ENCODE measurements at places on chromosomes 12 and 14.

DNA sequence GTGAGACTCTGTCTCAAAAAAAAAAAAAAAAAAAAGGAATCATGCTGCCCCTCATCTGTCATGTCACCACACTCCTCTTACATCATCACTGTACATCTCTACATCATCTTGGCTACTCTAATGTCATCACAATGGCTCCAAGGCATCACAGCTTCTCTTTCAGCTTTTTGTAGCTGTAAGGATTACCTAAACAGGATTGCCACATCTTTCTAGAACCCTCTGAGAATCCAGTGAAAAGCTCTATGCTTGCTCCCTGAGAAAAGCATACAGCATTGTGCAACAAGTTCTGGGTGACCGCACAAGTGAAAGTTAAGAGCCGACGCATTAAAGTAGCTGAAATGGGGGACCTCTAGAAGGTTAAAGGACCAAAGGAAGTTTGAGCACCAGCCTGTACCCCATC, 272.5 kb downstream of the C12orf50 start:
- no peak for DNase-seq

DNA sequence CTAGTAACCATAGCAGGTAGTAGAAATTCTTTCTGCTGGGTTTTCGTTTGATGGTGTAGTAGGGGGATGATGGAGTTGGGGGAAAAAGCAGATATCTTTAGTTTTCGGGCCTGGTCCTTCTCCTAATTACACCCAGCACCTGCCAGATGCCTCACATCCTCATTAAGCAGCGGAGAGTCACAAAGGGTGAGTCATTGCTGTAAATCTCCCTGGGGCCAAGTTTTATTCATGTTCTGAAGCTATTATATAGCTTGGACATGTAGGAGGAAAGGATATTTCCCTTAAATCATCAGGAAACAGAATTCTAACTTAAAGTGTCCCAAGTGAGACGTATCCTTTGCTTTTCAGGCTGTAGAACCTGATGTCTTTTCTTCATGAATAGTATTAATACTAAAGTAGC, 4.9 kb upstream of the NECAP1 start:
- DNase-seq = no peak

- no peak for DNase-seq
Measured at GRCh38 chr14:81211844-81212243, 8.9 kb downstream of the GTF2A1 start.

- no peak for DNase-seq
Measured at GRCh38 chr12:122659579-122659978, 43.6 kb downstream of the HCAR2 start.

DNA sequence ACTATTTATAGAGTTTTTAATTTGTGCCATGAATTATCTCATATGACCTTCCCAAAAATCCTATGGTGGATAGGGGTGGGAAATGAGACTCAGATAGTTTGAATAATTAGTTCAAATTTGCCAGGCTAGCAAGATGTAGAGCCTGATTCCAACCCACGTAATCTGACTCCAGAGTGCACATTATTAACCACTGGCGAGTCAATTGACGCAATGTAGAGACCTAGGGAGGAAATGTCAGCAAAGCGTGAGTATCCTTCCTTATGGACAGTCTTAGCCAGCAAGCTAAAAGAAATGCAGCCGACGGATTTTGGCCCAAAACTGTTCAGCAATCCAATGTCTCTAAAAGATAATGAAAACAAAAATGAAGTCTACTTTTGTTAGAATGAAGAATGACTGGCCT, 193.3 kb upstream of the KRR1 start:
- no peak for DNase-seq

DNA sequence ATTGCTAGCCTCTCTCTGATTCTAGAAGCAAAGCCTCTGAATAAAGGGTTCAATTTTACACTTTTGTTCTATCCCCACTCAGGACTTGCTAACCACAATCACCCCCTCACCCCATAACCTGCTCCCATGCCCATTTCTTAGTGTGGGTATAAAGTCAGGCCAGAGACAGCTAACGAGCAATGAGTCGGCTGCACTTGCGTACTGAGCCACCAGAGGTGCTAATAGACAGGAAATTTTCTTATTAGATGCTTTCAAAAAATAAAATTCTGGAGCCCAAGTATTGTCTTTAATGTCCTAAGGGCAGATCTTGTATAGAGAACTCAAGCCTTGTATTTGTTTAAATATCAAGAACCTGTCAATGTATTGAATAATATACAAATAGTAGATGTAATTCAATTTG, 256.9 kb downstream of the SYT1 start:
- DNase-seq = no peak

DNA sequence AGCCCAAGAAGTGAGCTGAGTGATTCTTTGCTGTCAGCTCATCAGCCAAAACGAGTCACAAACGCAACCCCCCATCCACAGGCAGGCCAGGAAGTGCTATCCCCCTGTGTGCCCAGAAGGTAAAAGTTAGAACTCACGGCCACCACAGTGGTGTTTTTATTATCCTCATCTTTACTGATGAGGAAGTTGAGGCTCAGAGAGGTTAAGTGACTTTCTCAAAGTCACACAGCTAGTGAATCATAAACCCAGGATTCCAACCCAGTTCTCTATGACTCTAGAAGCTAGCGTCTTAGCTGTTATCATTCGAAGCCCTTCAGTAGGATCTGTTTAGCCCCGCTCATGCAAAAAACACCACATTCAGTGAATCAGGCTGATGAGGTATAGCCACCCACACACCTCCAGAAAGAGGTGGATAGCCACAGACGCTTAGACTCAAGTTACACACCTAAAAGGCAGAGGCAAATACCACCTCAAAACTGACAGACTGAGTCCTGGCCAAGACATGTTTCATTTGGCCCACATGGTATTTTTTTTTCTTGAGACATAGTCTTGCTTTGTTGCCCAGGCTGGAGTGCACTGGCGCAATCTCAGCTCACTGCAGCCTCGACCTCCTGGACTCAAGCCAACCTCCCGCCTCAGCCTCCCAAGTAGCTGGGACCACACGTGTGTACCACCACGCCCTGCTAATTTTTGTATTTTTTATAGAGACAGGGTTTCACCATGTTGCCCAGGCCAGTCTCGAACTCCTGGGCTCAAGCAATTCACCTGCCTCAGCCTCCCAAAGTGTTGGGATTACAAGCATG, 100.7 kb downstream of the SCARB1 start:
- no peak for DNase-seq

GRCh38 chr12:51351913-51352532, 5.5 kb upstream of the CELA1 start:
- peak; percentile 64 for DNase-seq

DNA sequence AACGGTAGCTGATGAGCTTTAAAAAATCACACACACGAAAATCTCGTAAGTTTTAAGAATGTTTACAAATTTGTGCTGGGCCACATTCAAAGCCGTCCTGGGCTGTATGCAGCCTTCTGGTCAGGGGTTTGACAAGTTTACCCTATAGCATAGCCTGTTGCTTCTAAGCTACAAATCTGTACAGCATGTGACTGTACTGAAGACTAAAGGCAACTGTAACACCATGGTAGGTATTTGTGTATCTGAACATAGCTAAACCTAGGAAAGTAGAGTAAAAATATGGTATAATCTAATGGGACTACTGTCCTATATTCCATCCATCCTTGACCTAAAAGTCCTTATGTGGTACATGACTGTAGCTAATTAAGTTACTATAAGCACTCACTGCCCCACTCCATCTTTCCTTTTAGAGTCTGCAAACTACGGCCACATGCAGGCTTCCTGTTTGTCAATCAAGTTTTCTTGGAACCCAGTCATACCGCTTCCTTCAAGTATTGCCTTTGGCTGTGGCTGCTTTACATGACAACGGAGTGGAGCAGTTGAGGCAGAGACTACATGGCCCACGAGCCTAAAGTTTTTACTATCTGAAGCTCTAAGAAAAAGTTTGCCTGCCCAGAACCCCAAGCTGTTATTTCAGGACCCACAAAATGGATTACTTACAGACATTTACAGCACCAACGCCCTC, 18.5 kb downstream of the KRT7 start:
- DNase-seq = no peak

- no peak for DNase-seq
Measured at GRCh38 chr14:94043756-94044475, 17.8 kb downstream of the OTUB2 start.

GRCh38 chr12:47270782-47271664, 191.3 kb upstream of the AMIGO2 start:
- DNase-seq = no peak

- peak; percentile 1 for DNase-seq
Measured at GRCh38 chr14:62957562-62957961, 87.7 kb downstream of the KCNH5 start.

GRCh38 chr14:71414631-71415403, 507.6 kb downstream of the PCNX1 start:
- no peak for DNase-seq

GRCh38 chr12:113373969-113374368, 15.6 kb downstream of the PLBD2 start:
- DNase-seq = no peak

DNA sequence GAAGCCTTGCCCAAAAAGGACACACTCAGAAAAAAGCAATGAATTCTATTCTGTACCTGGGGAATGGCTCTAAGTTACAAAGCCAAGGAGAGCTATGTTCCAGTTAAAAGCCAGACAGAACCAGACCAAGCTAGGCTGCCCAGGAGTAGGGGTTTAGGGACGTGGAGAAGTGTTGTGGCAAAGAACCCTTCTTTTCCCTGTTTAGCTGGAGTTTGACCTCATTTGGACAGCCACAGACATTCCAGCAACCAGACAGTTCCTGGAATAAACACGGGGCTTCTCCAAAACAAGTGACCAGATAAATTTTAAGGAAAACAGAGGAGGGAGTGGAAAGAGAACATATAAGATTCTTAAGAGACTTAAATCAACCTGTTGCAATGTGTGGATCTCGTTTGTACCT, 62.3 kb downstream of the GCH1 start:
- no peak for DNase-seq

- DNase-seq = no peak
Measured at GRCh38 chr12:38350342-38351174, 34.0 kb downstream of the ALG10B start.

DNA sequence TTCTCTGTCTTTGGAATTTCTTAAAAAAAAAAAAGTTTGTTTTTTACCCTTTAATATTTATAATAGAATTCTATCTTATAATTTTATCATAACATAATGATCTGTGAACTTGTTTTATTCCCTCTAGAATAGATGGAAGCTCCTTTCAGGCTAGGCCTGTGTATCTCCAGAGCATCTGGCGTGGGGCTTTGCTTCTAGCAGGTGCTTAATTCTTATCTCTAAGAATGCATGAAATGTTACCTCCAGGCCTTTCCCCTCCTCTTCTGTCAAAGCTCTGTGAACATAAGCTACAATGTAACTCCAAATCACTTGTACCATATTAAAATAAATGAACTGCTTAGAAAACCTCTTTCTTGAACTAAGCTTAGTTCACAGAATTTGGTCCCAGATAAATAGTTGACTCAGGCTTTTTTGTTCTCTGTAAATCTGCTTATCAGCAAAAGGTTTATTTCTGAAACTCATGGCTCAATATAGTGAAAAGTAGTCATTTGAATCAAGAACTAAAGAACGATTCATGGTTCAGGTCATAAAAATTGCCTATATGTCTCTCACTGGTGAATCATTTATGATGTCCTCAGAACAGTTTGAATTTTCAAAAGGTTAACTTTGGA, 407.1 kb downstream of the TRHDE start:
- DNase-seq = no peak

DNA sequence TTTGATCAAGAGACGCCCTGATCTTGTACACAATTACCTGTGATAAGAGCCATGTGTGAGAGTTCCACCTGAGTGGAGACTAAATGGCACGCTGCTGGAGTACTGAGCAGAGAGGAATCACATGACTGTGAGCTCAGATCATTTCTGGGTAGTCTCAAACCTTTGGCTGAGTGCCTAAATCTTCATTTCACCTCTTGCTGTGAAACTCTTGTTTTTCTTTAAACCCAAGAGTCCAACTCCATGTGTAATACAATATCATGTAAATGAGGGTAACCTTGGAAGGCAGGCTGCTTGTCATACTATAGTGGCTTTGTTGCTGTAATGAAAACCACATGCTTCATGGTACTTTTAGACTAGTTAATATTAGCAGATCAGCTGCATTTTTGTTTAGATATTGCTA, 156.9 kb downstream of the CAND1 start:
- no peak for DNase-seq

GRCh38 chr14:65949711-65950516, 536.3 kb upstream of the CCDC196 start:
- DNase-seq = peak; percentile 9

GRCh38 chr14:106694638-106695393, 1168.4 kb downstream of the TMEM121 start:
- no peak for DNase-seq

DNA sequence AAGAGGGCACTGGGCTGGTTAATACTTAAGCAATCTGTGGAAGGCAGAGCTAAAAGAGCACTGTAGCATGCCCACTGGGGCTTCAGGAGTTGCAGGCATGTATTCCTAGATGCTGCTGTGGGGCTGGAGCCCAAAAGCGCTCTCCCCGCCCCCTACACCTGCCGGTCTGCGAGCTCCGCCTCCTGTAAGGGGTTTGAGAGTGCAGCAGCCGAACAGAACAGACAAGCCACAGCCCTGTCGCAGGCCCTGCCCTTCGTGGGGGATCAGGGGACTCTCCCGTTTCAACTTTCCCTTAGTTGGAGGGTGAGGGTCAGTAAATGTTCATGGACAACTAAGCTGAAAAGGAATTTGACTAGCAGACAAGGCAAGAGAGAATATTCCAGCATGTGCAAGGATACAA, 17.6 kb downstream of the SLC38A6 start:
- DNase-seq = no peak

- DNase-seq = no peak
Measured at GRCh38 chr14:93980456-93981201, 4.3 kb upstream of the ASB2 start.

GRCh38 chr12:19428246-19428645, 11.0 kb upstream of the AEBP2 start:
- no peak for DNase-seq

GRCh38 chr12:94240171-94240570, 91.8 kb downstream of the PLXNC1 start:
- DNase-seq = no peak

DNA sequence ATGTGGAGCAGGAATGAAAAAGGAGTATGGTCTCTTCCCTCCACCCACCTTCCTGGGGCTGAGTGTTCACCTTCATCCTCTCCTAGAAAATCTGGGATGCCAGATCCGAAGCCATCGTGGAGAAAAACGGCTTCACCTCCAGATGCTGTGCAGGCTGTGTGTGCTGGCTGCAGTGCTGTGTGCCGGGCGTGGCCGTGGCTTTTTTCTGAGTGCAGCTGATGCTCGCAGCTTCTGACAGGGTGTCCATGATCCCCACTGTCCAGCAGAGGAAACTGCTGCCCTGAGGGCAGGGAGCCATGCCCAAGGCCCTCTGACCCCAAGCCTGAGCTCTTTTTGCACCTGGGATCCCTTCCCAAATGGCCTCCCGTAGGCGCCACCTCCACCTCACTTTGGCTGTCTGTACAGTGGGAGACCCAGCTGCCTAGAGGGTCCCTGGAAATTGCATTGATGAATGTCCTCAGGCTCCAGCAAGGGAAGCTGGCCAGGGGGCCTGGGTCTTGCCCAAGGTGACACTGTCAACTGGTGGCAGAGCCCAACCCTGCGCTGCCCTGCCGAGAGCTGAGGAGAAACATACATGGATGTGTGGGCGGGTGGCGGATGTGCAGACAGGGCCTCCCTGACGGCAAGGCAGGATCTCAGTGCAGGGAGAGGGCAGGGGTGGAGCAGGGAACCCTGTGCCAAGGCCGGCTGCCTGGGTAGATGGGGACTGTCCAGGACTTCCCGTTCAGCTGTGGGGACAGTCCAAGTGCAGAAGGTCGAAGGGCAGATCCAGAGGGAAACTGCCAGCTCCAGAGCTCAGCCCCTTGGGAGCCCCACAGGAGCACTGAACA, 53.3 kb downstream of the BEGAIN start:
- no peak for DNase-seq

- DNase-seq = no peak
Measured at GRCh38 chr14:69657950-69658355, 46.6 kb downstream of the SUSD6 start.

GRCh38 chr14:103526914-103527248, 2.1 kb upstream of the TRMT61A start:
- no peak for DNase-seq
